PC-9 (cell line): ENCODE measurements at places on chromosomes 2 and 18. TPM values are rescaled to one million over a fixed set of nuclear protein-coding genes. Genes with fewer than 3 reads are reported as not detected.

GKN1 gene
- total RNA-seq, result not detected in 2 replicates

AMER3 gene
- not detected in 2 replicates for total RNA-seq

STARD7 gene
- 171 and 189 TPM in 2 replicates for total RNA-seq

ZAP70 gene
- not detected in 2 replicates for total RNA-seq

TNS1 gene
- total RNA-seq, result 5.5 and 6.0 TPM in 2 replicates

XDH gene
- 5.7 and 7.7 TPM in 2 replicates for total RNA-seq

PLGLB1 gene
- total RNA-seq, result 2.7 and 5.7 TPM in 2 replicates

MYO5B gene
- total RNA-seq, result 23.3 and 25.4 TPM in 2 replicates
